ENCODE measurements at places on chromosomes 13 and 19.
A peak's percentile ranks its signal among the peaks of the same experiment; 100 is the strongest.

DNA sequence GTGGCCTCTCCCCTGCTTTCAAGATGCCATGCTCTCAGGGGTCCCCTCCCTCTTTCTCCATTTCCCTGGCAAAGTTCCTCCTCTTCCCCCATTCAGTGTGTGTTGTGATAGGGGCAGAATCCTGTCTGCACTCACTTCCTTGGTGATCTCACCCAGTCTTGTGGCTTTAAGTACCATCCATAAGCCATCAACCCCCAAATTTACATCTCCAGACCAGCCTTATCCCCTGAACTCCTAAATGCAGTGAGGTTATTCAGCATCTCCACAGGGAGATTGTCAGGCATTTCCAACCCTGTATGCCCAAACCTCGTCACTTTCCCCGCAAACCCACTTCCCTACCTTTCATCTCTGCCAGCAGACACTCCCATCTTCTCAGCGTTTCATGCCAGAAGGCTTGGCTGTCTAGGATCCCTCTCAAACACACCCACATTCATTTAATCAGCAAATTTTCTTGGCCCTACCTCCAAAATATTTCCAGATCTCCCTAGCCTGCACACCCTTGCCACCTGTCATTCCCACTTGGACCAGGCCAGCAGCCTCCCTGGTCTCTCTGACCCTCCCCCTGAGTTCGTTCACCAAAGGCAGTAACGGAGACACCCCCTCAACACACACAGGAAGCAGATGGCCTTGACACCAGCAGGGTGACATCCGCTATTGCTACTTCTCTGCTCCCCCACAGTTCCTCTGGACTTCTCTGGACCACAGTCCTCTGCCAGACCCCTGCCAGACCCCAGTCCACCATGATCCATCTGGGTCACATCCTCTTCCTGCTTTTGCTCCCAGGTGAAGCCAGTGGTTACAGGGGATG lies at the start of gene HCST:
Gene HCST (plus strand): TSS at position 676 of the 808 bp plus-strand sequence. CDS start 65 bp downstream, at position 741.
- no peak for DNase-seq

DNA sequence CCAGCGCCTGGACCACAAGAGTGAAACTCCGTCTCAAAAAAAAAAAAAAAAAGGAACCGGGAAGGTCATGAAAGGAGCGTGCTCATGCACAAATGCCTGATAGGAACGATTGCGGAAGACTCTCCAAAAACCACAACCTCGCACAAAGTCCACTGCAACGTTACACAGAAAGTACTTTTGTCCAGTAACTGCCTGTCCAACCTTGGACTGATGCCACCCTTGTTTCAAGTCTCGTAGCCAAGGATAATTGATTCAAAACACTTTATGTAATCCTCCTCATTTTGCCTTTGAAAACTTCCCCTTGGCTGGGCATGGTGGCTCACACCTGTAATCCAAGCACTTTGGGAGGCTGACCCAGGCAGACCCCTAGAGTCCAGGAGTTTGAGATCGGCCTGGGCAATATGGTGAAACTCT lies 13.7 kb downstream of the LGALS7 start:
- no peak for DNase-seq

DNA sequence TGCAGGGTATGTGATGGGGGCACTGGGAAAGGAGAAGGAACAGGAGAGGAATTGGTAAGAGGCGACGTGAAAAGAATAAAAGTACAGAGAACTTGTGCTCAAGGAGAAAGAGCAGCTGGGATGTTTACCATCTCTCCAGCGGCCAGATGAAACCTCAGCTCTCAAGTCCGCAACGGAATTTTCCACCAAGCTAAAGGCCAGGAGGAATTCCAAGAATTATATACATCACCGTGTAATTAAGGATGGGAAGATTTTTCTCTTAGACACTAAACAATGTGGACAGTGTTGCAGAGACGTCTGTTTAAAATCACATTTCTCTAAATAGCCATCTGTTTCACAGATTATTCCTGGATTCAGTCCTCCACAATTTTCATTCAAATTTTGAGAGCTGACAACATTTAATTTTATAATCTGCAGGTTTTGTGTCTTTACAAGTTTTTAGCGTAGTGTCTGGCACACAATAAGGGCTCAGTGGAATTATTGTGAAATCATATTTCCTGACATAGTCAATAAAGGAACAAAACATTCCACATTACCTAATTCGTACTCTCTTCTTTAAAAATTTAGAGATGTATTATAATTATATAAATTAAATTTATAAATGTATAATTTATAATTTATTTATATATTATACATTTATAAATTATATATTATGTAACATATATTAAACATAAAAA lies 23.0 kb upstream of the USP29 start:
- no peak for DNase-seq

- no peak for DNase-seq
Observed at GRCh38 chr19:46513461-46514236, 18.0 kb upstream of the PNMA8B start.

DNA sequence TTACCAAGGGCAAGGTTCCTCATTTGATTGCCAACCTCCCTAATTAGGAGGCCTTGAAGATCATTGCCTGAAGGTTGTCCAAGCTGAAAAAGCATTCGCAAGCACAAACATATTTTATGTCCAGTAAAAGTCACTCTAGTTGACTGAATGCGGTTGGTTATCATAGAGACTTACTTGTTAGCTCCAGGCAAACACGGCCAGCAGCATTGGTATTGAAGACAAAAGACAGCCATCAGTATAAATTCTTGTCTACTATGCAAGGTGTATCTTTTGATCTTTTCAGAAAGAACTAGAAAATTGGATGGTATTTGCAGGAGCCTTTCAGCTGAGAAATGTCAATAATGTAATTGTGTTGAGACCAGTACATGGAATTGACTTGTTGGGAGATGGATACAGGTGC lies 129.9 kb downstream of the GPC6 start:
- DNase-seq, result no peak

GRCh38 chr19:38006361-38007045 lies 99.5 kb downstream of the SIPA1L3 start:
- DNase-seq, result no peak

- no peak for DNase-seq
Observed at GRCh38 chr19:17486545-17487240, 16.4 kb downstream of the SLC27A1 start.

DNA sequence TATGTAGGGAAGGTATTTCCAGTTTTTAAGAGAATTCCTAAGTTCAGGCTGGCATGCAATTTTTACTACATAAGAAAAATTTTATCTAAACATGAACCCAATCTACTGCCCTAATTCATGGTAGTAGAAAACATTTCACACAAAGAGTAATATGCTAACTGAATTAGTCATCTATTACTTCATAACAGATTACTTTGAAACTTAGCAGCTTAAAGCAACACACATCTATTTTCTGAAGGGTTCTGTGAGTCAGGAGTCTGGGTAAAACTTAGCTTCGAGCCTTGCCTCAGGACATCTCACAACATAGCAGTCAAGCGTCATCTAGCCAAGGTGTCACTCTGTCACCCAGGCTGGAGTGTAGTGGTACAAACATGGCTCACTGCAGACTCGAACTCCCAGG lies 537.5 kb downstream of the DCT start:
- no peak for DNase-seq

GRCh38 chr13:99959540-99960230 lies 11.9 kb downstream of the ZIC5 start:
- no peak for DNase-seq

- no peak for DNase-seq
Observed at GRCh38 chr13:40220299-40220935, 446.0 kb downstream of the FOXO1 start.

DNA sequence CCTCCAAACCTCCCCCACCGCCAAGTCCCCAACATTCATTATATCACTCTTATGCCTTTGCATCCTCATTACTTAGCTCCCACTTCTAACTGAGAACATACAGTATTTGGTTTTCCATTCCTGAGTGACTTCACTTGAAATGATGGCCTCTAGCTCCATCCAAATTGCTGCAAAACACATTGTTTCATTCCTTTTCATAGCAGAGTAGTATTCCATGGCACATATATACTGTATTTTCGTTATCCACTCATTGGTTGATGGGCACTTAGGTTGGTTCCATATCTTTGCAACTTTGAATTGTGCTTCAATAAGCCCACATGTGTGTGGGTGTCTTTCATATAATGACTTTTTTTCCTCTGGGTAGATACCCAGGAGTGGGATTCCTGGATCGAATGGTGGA lies 233.1 kb downstream of the ZNF536 start:
- DNase-seq, result no peak

DNA sequence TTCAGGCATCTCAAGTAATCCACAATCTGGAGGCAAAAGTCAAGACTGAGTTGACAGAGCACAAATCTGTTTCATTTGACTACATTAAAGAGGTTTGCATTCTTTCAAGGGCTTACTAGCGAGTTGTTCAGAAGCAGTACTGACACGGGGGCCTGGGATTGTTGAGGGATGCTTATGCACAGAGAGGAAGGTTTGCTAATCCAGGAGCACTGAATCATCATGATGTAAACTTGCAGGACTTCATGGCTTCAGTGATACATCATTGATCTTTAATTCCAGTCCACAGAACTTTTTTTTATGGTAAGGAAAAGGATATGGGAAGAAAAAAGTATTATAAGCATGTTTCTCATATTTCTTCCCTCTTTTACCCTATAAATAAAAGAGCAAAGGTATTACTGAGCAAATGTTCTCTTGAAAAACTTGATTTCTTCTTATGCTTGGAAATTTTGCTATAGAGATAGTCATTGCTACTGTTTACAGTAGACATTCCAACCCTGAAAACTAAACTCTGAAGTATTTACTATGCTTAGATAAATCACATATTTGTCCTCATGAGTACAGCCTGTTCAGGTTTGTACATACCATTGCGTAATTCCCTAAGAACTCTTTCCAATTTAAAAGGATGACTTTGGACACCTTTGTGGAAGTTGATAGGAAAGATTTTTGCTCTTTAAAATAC lies 65.8 kb upstream of the KPNA3 start:
- peak; percentile 76 for DNase-seq

DNA sequence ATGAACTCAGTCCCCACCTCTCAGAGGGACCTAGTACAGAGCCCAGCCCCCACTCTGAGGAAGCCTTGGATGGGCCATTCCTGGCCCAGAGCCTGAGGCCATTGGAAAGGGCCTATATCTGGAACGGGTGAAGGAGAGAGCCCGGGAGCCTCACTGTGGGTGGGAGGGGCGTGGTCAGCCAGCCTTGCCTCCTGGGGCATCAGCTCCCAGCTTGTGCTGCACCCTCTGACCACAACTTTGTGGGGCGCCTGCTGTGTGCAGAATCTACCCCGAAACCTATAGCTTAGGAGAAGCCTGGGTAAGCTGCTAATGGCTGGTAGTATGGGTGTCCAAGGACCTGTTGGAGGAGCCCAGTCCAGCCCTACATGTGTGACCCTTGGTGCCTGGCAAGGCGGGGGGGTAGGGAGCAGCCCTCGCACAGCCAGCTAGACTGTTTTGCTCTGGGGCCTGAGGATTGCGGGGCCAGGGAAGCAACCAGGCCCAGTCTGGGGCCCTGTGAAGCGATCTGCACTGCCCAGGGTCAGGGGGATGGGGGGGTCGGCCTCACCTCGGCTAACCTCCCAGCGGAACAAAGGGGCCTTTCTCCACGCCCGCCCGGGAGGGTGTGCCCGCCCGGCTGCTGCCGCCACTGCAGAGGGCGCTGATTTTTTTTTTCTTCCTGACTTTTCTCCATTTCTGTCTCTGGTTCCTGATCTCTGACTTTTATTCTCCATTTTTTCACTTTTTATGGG lies 42.3 kb downstream of the LYL1 start:
- no peak for DNase-seq

DNA sequence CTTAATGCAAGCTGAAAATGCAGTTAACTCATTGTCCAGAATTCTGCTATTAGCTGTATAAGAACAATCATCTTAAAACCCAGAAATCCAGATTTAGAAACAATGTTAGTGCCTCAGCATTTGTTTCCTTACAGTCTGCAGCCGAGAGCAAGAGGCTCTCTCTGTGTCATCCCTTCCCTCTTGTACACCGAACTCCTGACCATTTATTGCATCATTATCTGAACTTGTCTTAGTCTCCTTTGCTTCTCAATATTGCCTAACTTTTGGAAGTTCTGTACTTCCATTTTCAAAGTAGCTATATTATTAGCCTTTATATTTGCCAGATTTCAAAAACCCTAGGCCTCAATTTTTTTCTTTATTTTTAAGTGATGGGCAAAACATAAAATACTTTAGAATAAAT lies 27.1 kb downstream of the RNASEH2B start:
- no peak for DNase-seq

DNA sequence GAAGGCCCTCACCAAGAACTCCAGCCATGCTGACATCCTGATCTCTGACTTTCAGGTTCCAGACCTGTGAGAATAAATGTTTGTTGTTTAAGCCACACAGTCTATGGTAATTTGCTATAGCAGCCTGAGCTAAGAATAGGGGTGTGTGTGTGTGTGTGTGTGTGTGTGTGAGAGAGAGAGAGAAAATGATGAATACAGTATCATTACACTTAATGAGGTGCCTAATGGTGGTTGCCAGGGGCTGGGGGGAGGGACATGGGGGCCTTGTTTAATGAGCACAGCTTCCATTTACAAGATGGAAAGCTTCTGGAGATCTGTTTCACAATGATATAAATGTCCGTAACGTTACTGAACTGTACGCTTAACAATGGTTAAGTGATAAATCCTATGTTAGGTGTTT lies 53.8 kb upstream of the LATS2 start:
- DNase-seq, result no peak

- DNase-seq, result no peak
Observed at GRCh38 chr13:98761126-98761985, 8.9 kb upstream of the SLC15A1 start.

DNA sequence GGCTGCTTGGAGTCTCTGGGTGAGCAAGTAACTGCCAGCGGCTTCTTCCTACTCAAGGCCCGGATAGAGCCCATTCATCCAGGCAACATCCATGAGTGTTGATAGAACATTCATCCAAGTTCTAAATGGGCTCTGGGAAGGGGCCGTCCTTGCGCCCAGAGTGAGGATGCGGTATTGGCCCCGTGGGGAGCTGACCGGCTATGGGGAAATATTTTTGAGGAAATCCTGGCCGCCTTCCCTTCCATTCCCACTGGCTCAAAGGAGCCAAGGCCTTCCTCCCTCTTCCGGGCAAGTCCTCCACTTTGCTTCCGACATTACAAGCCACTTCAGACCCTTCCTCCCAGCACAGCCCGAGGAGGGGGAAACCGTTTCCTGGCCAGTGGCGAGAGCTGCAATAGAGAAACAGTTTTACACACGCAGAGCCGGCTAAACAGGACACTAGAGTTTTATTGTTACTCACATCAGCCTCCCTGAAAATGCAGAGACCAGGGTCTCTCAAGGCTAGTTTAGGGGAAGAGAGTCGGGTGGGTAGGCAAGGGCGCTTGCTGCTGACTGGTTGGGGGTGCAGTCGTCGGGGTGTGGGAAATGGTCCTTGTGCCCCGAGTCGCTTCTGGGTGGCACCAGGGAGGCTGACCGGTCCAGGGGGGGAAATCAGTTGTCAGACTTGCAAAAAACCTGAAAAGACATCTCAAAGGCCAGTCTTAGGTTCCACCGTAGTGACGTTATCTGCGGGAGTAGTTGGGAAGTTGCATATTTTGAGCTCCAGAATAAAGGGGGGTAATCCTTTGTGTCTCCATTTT lies 37.5 kb downstream of the C13orf46 start:
- no peak for DNase-seq

DNA sequence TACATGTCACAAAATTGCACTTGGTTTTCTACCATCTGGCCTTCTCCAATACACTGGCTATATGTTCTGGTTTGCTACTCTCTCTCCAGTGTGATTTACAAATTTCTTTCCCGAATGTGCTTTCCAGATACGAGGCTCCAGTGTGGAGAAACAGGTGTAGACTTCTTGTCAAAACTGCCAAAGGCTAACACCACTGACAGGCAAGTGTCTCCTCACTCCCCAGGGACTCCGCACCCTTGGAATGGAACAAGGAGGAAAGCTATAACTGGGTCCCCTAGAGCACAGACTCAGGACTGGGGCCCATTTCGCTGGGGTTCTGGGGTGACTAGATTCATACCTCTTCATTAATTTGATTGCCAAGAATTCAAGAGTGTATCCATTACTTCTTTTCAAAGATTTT lies 161.8 kb downstream of the FOXO1 start:
- no peak for DNase-seq

Measured in kidney epithelial cell (primary cell).